Skeletal muscle cell (primary cell): ENCODE measurements at places on chromosomes 4 and X.

DNA sequence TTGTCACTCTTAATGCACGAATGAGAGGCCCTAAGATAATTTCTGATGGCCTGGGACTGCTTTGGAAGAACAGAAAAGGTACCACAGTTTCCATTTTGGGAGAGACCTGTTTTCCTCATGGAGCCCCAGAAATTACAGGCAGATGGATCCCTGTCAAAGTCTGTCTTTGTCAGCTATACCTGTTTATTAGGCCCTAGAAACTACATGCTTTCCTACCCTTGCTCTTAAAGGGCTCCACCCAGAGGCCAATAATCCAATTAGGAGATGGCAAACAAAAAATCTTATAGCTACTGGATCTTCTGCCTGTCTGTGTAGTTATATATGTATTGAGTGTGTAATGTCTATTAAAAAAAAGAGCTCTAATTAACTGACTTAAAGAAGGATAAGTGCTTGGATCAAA is 141.3 kb downstream of the NR3C2 start:
- no peak for DNase-seq

- DNase-seq: no peak
Observed at GRCh38 chr4:58564695-58565475, 1454.7 kb upstream of the IGFBP7 start.

- no peak for DNase-seq
Observed at GRCh38 chrX:78540171-78540570, 119.0 kb downstream of the RTL3 start.

GRCh38 chr4:139625482-139625881 is 40.1 kb upstream of the MGST2 start:
- no peak for DNase-seq

- DNase-seq: no peak
Observed at GRCh38 chr4:40842318-40842717, 92.6 kb downstream of the NSUN7 start.
